Left cardiac atrium (tissue), 4 donors: ENCODE measurements at places on chromosomes 2 and 18. TPM values are rescaled to one million over a fixed set of nuclear protein-coding genes. Genes with fewer than 3 reads are reported as not detected.

The RAMP1 gene
- 359 TPM for total RNA-seq

The ACADL gene
- total RNA-seq: 4.6 TPM

DNA sequence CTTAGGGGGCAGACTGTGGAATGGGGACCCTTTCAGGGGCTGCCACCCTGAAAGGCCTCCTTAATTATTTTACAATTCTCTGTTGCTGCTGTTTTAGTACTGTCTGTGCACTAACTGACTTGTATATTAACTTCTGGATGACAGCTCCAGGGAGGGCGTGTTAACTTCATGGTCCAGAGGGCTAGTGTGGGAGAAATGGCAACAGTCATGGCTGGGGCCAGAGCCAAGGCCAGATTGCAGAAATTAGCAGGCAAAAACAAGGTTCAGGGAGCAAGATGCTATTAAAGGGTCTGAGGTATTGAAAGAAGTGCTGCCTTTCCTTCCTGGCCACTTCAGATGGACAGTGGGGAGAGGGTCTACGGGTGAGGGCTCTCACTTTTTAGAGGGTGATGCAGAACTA lies 9.1 kb downstream of the WIPF1 start:
- DNase-seq: no peak

The KIF1A gene
- total RNA-seq: 27.4 TPM

The ITGA6 gene
- 53.3 TPM for total RNA-seq

The MAPK4 gene
- total RNA-seq: 64.4 TPM

DNA sequence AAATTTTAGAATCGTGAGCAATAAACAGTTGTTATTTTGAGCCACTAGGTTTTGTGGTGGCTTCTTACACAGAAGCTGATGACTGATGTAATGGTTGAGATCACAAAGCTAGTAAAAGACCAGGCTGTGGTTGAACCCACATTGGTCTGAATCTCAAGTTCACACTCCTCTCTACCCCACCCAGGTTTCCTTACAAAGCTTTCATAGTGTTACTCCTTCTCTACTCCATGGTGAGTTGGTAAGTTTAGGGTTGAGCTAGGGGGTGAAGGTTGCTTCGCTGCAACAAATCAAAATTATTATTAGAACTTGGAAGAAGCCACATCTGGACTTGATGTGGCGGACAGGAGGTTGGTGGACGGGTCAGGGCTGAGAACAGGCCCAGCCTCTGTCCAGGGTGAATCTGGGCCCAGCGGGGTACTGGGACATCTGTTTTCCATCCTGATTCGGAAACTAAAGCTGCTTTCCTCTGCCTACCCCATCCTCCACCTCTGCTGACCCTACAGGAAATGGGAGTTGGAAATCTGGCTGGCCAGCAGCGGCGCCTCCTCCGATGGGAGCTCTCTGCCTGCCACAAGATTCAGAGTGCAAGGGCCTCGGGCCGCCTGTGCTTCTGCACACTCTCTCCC lies 86.3 kb downstream of the ZFP36L2 start:
- DNase-seq: peak; percentile 72

- DNase-seq: no peak
Observed at GRCh38 chr2:177882501-177882900, 190.1 kb downstream of the PDE11A start.

DNA sequence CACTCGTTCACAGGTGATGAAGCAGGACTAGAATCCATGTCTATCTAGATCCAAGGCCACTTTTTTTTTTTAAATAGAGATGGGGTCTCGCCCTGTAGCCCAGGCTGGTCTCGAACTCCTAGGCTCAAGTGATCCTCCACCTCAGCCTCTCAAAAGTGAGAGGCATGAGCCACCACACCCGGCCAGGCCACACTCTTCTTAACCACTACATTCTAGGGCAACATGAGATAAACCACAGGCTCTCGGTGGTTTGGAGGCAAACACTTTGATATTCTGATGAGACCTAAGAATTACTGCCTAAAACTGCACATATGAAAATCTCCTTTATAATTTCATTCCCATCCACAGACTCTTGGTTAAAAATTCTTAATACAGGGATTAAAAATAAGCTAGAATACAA lies 51.8 kb downstream of the USP34 start:
- DNase-seq: no peak

The RAPGEF4 gene
- total RNA-seq: 10.9 TPM

GRCh38 chr18:59094569-59094968 lies 45.1 kb upstream of the SEC11C start:
- no peak for DNase-seq
